ENCODE measurements at places on chromosomes 4 and X.

GRCh38 chr4:179692222-179692621 is 2250.0 kb upstream of the AGA start:
- no peaks in the 10 kb centered on the region for H3K27me3 ChIP-seq
- H3K4me1 ChIP-seq = peaks cover 4% of the 10 kb centered on the region
- no peaks in the 10 kb centered on the region for H3K36me3 ChIP-seq
- no peak overlapping the region for H3K27ac ChIP-seq

- no peaks in the 10 kb centered on the region for H3K36me3 ChIP-seq
- H3K27ac ChIP-seq = no peak overlapping the region
- peaks cover 34% of the 10 kb centered on the region for H3K4me1 ChIP-seq
- peak; percentile 88 for DNase-seq
- no peaks in the 10 kb centered on the region for H3K27me3 ChIP-seq
Observed at GRCh38 chr4:181528570-181529184, 714.5 kb upstream of the TENM3 start.

DNA sequence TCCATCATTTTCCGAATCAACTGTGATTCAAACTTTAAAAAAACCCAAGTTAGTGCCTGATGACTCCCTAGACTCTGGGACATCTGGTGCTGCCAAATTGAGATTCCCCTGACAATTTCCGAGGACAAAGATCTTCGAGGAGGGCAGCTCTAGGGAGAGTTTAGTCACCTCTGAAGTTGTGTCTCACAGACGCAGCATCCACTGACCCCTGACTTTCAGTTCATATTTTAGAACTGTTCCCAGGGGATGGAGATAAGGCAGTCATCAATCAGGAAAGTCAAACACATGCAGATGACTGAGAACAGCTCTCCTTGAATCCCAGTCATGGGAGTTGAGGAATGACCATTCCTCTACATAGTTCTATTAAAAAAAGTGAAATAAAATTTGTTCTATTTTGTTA is 643.9 kb downstream of the TRIML1 start:
- no peaks in the 10 kb centered on the region for H3K27me3 ChIP-seq
- no peak for DNase-seq
- no peaks in the 10 kb centered on the region for H3K36me3 ChIP-seq
- no peak overlapping the region for H3K4me3 ChIP-seq
- peaks cover 15% of the 10 kb centered on the region for H3K4me1 ChIP-seq

DNA sequence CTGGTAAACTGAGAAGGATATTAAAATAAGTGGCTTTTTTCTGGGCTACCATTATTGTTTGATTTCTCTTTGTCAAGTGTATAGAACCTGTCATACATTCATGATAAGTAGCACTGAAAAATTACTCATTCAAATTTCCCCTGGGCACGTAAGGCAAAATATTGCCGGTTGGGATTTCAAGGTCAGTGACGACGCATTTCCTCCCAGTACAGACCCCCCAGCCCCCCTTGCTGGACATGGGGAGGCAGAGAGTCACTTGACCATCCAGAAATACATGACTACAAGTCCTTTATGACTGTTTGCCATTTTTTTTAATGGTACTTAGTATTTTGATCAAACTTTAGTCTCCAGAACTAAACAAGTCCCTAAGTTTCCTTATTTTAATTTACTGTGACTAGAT is 6.8 kb upstream of the MND1 start:
- no peaks in the 10 kb centered on the region for H3K27me3 ChIP-seq
- H3K27ac ChIP-seq = peak overlapping the region; percentile 16
- no peak overlapping the region for H3K4me3 ChIP-seq
- DNase-seq = no peak
- H3K36me3 ChIP-seq = peaks cover 18% of the 10 kb centered on the region

DNA sequence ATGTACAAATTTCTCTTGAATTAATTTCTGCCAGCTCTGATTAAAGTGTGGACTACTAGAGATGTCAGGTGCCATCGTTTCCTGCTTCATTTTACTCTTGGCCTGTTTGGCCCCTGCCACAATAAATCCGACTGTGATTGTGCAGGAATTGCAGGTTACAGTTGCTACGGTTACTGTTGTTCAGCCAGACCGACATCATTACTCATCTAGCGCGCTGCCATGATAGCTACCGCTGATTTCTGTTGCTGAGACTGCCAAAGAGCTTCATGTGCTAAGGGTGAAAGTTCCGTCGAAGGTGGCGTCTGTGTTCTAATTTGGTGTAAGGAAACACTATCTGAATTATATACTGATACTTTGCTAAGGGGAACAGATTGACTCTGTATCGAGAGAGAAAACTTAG is 22.1 kb downstream of the SLIT2 start:
- no peak overlapping the region for H3K27ac ChIP-seq
- H3K36me3 ChIP-seq = no peaks in the 10 kb centered on the region
- H3K4me1 ChIP-seq = peaks cover 20% of the 10 kb centered on the region
- no peak overlapping the region for H3K4me3 ChIP-seq

- H3K27me3 ChIP-seq = no peaks in the 10 kb centered on the region
- H3K4me1 ChIP-seq = no peaks in the 10 kb centered on the region
- H3K27ac ChIP-seq = no peak overlapping the region
- H3K36me3 ChIP-seq = no peaks in the 10 kb centered on the region
- no peak for DNase-seq
Observed at GRCh38 chrX:108105473-108105872, 13.9 kb downstream of the ATG4A start.

DNA sequence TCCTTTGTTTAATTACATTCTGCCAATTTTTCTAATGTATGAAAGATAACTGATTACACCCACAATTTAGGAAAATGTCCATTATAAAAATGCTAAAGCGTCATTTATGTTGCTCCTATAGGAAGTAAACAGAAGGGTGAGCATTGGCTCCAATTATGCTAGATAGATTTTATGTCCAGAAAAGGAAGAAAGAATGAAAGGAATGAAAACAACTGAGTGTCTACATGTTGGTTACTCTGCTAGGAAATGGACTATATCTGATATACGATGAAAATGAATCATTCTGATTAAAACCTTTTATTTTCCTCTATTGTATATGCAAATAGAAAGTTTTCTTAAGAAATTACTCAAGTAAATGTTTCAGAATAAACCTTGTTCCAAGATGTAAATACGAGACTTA is 1.6 kb downstream of the ENAM start:
- H3K27ac ChIP-seq = no peak overlapping the region
- H3K36me3 ChIP-seq = no peaks in the 10 kb centered on the region
- H3K4me3 ChIP-seq = no peak overlapping the region
- no peak for DNase-seq
- H3K4me1 ChIP-seq = no peaks in the 10 kb centered on the region
- H3K27me3 ChIP-seq = no peaks in the 10 kb centered on the region

DNA sequence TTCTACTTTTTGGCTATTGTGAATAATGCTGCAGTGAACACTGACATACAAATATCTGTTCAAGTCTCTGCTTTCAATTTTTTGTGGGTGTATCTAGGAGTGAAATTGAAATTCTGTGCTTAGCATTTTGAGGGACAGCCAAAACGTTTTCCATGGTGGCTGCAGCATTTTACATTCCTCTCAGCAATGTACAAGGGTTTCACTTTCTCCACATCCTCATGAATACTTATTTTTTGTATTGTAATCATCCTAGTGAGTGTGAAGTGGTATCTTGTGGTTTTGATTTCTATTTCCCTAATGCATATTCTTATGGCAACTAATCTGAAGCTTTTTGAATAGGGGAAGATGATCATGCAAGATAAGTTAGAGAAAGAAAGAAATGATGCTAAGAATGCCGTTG is 40.3 kb downstream of the HSPA4L start:
- DNase-seq = no peak
- no peaks in the 10 kb centered on the region for H3K4me1 ChIP-seq
- no peak overlapping the region for H3K4me3 ChIP-seq
- no peak overlapping the region for H3K27ac ChIP-seq

DNA sequence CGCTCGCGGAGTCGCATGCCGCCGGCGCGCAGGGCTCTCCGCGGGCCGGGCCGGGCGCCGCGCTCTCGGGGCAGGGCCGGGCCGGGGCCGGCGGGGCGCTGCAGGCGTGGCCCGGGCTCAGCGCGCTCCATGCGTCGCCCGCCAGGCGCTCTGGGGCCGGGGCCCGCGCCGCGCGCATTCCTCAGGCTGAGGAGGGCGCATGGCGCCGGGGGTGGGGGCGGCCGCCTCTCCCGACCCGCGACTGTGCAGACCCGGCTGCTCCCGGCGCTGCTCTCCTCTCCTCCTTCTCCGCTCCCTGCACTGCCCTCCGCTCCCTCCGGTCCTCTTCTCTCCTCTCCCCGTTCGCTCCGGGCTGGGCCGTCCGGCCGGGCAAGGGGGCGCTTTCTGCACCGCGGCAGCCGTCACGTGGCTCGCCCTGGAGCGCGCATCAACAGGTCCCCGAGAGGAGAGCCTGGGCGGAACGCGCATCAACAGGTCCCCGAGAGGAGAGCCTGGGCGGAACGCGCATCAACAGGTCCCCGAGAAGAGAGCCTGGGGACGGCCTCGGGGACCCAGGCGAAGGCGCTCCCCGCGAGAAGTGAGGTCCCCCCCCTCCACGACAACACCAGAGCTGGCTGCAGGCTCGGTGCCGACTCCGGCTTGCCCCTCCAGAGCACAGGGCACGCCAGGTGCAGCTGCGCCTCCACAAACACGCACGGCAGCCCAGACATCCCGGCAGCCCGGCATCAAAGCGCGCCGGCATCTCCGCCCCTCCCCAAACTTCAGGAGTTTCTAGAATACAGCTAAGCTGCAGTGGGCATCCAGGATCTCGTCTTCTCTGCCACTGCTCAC is 12.9 kb downstream of the PPP2R3B start:
- DNase-seq = peak; percentile 35
- H3K4me1 ChIP-seq = peaks cover 34% of the 10 kb centered on the region

DNA sequence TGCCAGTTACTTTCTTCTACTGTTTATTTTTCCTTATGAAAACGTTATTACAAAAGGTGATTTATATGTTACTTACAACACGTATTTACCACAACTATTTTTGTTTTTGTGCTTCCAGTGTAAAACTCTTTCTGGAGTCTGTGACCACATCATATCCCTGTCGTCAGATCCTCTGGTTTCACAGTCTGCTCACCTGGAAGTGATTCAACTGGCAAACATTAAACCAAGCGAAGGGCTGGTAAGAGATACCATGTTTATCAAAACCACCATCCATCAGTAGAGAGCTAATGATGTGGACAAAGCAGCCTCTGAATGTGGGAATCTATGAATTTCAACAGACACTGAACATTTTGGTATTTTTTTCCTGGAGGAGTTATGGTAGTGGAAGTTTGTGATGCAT is 116.1 kb downstream of the CNKSR2 start:
- no peak overlapping the region for H3K4me3 ChIP-seq
- no peak overlapping the region for H3K27ac ChIP-seq
- DNase-seq = no peak

DNA sequence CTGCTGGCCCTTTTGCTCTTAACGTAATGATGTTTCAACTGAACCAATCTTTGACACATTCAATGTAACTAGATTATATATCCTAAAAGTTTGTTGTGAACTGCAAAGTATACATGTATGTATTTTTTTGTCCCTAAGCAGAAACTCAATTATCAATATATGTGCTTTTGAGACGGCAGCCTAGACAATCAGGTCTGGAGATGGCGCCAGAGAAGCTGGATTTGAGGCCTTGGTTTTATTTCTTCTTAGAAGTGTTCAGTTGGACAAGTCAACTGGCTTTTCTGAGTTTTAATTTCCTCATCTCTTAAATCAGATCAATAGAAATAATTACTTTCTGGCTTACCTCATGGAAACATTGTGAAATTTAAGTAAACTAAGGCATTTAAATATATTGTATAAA is 62.5 kb downstream of the DCAF8L1 start:
- H3K4me1 ChIP-seq = peaks cover 5% of the 10 kb centered on the region
- H3K36me3 ChIP-seq = no peaks in the 10 kb centered on the region
- no peak overlapping the region for H3K27ac ChIP-seq
- H3K4me3 ChIP-seq = no peak overlapping the region

DNA sequence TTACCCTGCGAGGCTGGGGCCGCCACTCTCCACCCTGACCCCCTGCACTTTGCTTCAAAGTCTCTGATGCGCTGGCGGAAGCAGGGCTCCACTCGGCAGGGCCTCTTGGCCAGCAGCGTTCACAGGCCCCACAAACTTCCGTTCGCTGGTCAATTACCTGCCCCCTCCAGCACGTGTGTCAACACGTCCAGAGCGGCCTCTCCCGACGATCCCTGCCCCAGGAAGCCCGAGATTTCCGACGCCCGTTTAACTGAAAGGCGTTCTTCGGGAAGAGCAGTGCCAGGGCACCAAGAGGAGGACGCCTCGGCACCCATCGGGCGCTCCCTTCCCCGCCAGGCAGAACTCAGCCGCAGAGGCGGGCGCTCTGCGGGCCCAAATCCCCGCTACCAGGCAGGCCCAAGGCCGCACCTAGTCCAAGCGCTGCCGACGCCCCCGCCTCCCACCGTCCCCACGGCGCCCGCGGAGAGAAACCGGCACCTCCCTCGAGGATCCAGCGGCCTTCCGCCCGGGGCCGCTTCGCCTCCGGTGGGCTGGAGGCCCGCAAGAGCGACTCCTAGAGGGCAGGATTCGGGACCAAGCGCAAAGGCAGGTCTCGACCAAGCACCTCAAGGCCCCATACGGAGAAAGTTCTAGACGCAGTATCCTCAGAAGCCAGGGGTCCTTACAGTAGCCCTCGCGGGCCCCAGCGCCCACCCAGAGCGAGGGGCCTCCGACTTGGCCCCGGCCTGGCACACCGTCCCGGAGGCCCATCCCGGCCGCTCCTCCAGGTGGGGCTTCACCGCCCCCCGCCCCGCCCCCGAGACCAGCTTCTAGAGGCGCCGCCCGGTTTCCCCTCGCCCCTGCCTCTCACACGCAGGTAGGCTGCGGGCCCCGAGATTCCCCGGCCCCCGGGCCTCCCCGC is 586 bp downstream of the BCAP31 start:
- peak overlapping the region; percentile 57 for H3K27ac ChIP-seq
- H3K27me3 ChIP-seq = no peaks in the 10 kb centered on the region
- DNase-seq = no peak
- peaks cover 26% of the 10 kb centered on the region for H3K4me1 ChIP-seq

DNA sequence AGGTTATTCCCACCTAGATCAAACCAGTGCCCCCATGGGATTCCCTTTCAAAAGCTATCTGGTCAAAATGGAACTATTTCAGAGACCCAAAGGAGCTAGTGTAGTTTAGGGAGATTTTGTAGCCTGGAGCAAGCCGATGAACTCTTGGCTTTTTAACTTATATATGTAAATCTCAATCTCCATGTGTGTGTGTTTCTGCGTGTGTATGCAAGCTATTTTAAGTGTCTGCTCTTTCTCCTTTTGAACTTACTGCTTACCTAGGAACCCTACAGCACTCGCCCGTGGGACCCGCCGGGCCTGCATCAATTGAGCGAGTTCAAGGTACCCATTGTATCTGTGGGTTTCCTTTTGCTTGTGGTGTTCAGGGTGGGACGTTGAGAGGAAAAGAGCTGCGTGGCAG is 10.4 kb downstream of the CSTF2 start:
- H3K27me3 ChIP-seq = no peaks in the 10 kb centered on the region
- H3K36me3 ChIP-seq = peaks cover 17% of the 10 kb centered on the region
- H3K27ac ChIP-seq = no peak overlapping the region
- DNase-seq = no peak

- no peak overlapping the region for H3K4me3 ChIP-seq
- H3K4me1 ChIP-seq = peaks cover 15% of the 10 kb centered on the region
- H3K27ac ChIP-seq = no peak overlapping the region
- DNase-seq = no peak
- H3K36me3 ChIP-seq = peaks cover 8% of the 10 kb centered on the region
Observed at GRCh38 chr4:54277691-54278090, 48.6 kb downstream of the PDGFRA start.
